NCI-H69 (cell line): ENCODE measurements at places on chromosomes 6 and 20.

DNA sequence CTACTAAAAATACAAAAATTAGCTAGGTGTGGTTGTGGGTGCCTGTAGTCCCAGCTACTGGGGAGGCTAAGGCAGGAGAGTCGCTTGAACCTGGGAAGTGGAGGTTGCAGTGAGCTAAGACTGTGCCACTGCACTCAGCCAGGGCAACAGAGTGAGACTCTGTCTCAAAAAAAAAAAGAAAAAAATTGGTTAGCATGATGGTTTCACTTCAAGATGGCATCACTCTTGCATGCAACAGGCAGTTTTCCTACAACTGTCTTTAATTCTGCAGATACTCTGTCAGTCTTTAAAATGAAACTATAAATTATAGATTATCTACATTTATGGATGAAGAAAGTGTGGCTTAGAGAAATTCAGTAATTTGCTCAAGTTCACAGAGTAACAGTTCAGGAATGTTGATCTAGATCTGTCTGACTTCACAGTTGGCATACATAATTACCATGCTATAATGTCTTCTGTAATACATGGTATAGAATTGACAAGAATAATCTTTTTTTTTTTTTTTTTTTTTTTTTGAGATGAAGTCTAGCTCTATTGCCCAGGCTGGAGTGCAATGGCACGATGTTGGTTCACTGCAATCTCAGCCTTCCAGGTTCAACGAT, 27.0 kb downstream of the ITCH start:
- no peak for DNase-seq

GRCh38 chr6:29627755-29628418, 5.1 kb downstream of the GABBR1 start:
- DNase-seq = peak; percentile 83

- DNase-seq = no peak
These were observed 23.2 kb downstream of the SCGN start for GRCh38 chr6:25675167-25675566.

DNA sequence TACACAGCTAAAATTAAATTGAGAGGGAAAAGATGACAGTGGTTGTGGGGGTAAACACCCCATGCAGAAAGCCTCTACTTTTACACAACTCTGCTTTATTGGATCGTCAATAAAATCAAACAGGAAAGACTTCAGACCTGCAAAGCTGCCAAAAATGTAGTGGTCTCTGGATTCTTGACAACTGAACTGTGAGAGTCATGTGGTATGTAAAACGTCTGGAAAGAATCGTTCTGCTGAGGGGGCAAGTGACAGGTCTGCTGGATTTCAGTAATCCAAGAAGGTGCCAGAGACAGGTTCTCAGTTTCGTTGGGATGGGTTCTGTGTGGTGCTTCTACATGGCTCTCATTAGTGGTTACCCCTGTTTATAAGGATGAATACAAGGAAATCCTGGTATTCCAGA, 63.3 kb downstream of the TSPYL4 start:
- no peak for DNase-seq

- peak; percentile 57 for DNase-seq
These were observed 321.5 kb upstream of the MAN1A1 start for GRCh38 chr6:119671105-119671504.
